Thoracic aorta (tissue), 2 donors: ENCODE measurements at places on chromosomes 2 and 18.

DNA sequence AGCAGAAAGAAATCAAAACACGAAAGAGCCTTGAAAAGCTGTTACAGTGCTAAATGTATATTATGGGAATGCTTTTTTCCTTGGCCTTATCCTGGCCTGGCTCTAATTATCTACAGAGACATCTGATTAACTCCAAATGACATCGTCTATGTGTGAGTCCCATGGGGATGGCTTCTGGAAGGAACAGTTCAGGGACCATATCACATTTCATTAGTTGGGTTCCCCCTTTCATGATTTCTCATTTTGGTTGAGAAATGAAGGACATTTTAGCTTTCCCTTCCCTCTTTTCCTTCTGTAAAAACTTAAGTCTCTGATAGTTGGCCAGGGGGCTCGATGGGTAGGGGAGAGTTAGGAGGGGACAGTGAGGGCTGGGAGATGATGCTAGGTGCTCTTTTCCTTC lies 116.7 kb downstream of the PRKCE start:
- H3K27me3 ChIP-seq = no peaks in the 10 kb centered on the region
- no peak overlapping the region for H3K4me3 ChIP-seq
- DNase-seq = no peak
- peaks cover 14% of the 10 kb centered on the region for H3K4me1 ChIP-seq

DNA sequence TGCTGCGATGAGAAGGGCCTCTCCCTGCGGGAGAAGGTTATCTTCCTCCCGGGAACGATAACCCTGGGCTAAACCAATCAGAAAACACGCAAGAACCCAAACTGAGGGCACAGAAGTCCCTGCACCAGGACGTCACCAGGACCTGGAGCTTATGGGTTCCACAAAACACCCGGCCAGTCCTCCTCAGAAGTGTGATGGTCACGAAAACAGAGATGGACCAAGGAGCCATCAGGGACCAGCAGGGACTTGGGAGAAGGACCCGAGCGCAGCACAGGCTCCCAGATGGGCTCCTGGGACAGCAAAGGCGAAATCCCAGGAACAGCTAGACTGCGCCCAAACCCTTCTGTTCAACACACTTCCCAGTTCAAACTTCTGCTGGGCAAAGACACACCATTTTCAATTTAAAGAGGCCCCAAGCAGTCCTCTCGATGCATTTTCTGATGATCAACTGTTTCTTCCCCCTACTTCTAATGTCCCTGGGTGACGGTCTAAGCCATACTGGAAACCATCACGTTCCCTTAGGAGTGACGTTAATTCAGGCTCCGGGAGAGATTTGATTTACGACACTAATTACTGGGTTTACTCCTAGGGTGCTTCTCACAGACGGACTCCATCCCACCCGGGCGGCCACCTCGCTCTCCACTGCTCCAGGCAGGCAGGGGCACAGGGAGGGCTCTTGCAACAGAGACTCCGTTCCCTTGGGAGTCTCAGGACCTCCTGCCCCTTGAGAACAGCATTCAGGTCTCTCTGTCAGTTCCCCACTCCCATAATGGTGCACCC lies 29.2 kb downstream of the ZNF516 start:
- no peak overlapping the region for H3K4me3 ChIP-seq
- no peak for DNase-seq
- no peaks in the 10 kb centered on the region for H3K27me3 ChIP-seq

DNA sequence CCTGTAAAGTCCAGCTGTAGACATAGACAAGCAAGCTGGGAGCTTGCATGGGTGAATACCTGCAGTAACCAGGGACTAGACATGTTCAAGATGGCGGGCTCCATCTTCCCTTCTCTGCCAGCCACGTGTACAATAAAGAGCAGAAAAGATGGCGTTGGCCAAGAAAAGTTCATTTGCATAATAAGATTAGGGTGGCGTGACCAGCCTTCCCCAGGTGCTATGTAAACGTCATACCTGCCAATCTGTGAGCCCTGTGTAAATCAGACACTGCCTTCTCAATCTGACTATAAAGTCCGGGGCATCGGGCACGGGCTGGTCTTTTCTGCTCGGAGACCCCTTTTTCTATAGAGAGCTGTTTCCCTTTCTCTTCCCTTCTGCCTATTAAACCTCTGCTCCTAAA lies 101.6 kb upstream of the XPO1 start:
- H3K4me1 ChIP-seq = no peaks in the 10 kb centered on the region
- no peak overlapping the region for H3K27ac ChIP-seq
- no peak for DNase-seq

DNA sequence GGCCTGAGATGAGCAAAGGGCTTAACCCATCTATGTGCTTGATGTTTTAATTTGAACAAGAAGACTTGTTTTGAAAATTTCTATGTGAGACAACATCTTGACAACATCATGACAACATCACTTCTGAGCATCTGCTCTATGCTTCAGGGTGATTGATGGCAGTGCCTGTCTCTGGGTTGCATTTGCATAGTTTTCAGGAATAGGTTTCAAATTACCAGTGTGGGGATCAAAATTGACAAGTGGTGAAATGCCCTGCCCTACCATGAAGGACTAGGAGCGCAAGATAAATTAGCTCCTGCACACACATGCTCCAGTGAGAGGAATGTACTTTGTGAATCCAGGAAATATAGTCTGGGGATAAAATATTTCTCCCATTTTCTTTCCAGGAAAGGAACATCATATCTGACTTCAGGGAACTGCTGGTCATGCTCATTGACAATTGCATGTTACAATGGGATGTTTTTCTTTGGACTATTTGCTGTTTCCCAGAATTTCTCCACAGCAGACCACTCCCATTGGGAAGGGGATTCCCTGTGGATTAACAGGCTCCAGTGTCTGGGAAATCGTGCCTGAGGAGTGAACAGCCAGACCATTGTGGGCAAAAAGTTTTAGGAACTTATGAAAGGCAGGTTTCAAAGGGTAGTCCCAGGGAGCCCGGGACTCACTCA lies 45.3 kb upstream of the IL1R2 start:
- no peak overlapping the region for H3K4me3 ChIP-seq
- H3K4me1 ChIP-seq = no peaks in the 10 kb centered on the region
- H3K27me3 ChIP-seq = no peaks in the 10 kb centered on the region
- no peak overlapping the region for H3K27ac ChIP-seq
- no peak for DNase-seq
- no peaks in the 10 kb centered on the region for H3K36me3 ChIP-seq

GRCh38 chr2:99442837-99443236 lies 47.0 kb downstream of the REV1 start:
- H3K4me3 ChIP-seq = no peak overlapping the region
- H3K27me3 ChIP-seq = no peaks in the 10 kb centered on the region
- H3K27ac ChIP-seq = no peak overlapping the region
- peaks cover 5% of the 10 kb centered on the region for H3K4me1 ChIP-seq
- no peak for DNase-seq
- peaks cover 9% of the 10 kb centered on the region for H3K36me3 ChIP-seq

DNA sequence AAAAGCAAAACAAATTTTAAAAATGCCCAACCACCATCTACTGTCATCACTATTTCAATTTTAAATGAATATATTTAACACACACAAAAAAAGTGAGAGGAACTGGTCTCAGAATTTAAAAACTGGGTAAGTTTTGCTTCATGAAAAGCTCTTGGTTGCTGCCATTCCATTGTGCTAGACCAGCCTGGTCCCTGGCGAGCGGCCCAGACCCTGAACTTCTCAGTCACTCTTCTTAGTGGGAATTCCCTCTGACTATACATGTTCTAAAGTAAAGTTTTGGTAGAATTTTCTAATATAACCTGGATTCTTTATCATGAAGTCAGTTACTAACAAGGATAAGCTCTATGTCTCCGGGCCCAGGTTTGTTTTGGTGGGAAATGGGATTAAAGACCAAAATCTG lies 34.8 kb upstream of the TMEM177 start:
- H3K36me3 ChIP-seq = no peaks in the 10 kb centered on the region
- no peak overlapping the region for H3K4me3 ChIP-seq
- H3K4me1 ChIP-seq = peaks cover 6% of the 10 kb centered on the region
- no peaks in the 10 kb centered on the region for H3K27me3 ChIP-seq
- no peak for DNase-seq

DNA sequence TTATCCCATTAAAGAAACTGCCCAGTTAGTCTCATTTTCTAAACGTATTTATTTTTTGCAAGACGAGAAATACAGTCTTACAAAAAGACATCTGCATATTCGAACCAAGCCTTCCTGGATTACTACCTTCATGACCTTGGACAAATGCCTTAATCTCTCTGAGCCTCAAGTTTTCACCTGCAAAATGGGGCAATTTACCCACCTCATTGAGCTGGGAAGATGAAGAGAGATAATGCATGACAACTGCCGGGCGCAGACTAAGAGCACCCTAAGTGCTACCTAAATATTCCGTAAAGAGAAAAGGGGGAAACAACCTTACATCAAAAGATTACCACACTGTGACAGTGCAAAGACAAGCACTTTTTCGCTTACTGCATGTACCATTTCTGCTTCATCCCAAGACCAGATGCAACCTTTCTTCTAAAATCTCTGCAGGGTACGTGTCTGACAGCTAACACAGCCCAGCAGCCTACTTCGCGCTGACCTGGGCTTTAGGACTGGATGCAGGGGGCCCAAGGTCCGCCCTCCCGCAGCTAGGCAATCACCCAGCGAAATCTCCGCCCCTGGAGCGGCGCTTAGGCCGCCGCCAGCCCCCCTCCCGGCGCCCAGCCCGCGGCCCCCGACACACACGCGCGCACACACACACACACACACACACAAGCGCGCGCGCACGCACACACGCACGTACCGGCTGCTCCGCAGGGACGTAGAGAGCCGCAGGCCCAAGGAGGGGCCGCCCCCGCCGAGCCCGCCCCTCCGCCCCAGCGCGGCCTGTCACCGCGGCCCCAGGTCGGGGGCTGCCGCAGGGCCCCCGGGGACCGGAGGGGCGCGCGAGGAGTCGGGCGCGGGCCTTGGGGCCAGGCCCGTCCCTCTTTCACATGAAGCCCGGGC lies 766 bp downstream of the MAP3K2 start:
- H3K4me3 ChIP-seq = peak overlapping the region; percentile 97
- peaks cover 25% of the 10 kb centered on the region for H3K4me1 ChIP-seq
- H3K27ac ChIP-seq = peak overlapping the region; percentile 100
- DNase-seq = no peak
- no peaks in the 10 kb centered on the region for H3K27me3 ChIP-seq

- no peaks in the 10 kb centered on the region for H3K27me3 ChIP-seq
- no peak for DNase-seq
- no peaks in the 10 kb centered on the region for H3K36me3 ChIP-seq
- H3K4me1 ChIP-seq = no peaks in the 10 kb centered on the region
- no peak overlapping the region for H3K4me3 ChIP-seq
- H3K27ac ChIP-seq = no peak overlapping the region
Measured at GRCh38 chr18:43819397-43819796, 542.1 kb upstream of the SYT4 start.

GRCh38 chr2:194867328-194867727 lies 789.7 kb upstream of the SLC39A10 start:
- no peaks in the 10 kb centered on the region for H3K36me3 ChIP-seq
- no peaks in the 10 kb centered on the region for H3K27me3 ChIP-seq
- DNase-seq = no peak
- no peaks in the 10 kb centered on the region for H3K4me1 ChIP-seq
- no peak overlapping the region for H3K27ac ChIP-seq
